CD8-positive, alpha-beta T cell (primary cell): ENCODE measurements at places on chromosomes 7 and 10. TPM values are rescaled to one million over a fixed set of nuclear protein-coding genes. Genes with fewer than 3 reads are reported as not detected.

Gene UCN3
- total RNA-seq: not detected

Gene MINDY4
- total RNA-seq: 0.46 TPM

Gene GNG11
- total RNA-seq: not detected

Gene C10orf67
- not detected for total RNA-seq

Gene FGFBP3
- total RNA-seq: 1.5 TPM

- DNase-seq: no peak
Observed at GRCh38 chr10:121680879-121681655, 82.8 kb upstream of the FGFR2 start.

- no peak for DNase-seq
Observed at GRCh38 chr10:132820056-132820455, 34.1 kb upstream of the NKX6-2 start.

GRCh38 chr10:110138197-110138812 is 69.1 kb upstream of the MXI1 start:
- no peak for DNase-seq

DNA sequence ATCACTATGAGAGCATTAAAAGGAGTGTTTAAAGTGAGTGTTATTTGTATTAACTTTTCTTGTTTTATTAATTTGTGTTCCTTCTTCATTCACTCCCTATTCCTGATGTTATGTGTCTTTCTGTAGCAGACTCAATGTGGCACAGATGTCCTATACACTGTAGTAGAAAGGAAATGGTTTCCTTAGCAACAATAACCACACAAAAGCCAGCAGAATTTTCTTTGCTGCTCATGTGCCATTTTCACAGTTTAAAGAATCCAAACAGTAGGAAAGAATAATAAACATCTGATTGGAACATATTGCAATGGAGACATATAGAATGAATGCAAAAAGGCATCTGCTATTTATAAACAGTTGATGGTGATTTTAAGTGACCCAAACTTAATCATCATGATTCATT is 763.6 kb downstream of the PHTF2 start:
- no peak for DNase-seq

DNA sequence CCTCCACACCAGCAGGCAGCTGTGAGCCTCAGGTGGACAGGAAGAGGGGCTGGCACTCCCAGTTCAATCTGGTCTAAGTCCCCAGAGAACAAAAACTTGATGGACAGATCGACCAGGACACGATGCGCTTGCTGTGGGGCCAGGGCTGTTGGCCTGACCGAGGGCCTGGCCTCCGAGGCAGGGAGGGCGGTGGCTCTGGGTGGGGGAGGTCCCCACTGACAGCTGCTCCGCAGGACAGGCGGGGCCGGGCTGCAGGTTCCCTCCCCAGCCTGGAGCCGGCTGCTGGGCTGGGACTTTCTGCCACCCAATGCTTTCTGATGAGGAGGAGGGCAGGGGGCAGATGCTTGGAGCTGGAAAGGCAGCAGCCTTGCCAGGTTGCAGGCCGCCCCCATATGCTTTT is 37.4 kb upstream of the ADGRA1 start:
- DNase-seq: no peak

DNA sequence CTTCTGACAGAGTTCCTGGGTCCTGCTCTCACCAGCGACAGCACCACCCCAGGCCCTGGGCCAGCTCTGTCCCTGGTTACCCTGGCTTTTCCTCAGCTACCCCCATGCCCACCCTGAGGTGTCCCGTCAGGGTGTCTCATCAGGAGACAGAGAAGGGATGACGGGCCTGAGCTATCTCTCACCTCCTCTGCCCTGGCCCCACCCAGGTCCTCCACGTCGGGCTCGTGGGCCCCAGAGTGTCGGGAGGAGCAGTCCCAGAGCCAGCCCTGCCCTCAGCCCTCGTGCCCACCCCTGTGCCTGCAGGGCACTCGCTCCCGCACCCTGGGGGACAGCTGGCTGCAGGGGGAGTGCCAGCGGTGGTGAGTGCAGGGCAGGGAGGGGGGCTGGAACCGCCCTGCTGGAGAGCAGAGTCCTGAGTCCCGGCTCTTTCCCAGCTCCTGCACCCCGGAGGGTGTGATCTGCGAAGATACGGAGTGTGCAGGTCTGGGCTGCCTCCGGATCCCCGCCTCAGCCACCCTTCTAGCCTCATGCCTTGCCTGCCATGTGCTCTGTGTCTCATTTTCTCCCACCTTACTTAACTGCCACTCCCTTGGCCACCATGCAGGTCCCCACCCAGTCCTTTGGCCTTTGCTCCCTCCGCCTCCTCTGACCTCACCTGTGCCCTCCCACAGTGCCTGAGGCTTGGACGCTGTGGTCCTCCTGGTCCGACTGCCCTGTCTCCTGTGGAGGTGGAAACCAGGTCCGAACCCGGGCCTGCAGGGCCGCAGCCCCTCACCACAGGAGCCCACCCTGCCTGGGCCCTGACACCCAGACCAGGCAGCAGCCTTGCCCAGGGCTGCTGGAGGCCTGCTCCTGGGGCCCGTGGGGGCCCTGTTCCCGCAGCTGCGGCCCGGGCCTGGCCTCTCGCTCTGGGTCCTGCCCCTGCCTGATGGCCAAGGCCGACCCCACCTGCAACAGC is 16.7 kb upstream of the ZNF862 start:
- DNase-seq: no peak

DNA sequence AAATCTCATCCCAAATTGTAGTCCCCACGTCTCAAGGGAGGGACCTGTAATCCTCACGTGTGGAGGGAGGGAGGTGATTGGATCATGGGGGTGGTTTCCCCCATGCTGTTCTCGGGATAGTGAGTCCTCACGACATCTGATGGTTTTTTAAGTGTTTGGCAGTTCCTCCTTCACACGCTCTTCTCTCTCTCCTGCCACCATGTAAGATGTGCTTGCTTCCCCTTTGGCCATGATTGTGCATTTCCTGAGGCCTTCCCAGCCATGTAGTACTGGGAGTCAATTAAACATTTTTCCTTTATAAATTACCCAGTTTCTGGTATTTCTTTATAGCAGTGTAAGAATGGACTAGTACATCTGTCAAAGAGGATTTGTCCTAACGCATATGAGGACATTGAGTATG is 59.5 kb downstream of the RGS10 start:
- no peak for DNase-seq

DNA sequence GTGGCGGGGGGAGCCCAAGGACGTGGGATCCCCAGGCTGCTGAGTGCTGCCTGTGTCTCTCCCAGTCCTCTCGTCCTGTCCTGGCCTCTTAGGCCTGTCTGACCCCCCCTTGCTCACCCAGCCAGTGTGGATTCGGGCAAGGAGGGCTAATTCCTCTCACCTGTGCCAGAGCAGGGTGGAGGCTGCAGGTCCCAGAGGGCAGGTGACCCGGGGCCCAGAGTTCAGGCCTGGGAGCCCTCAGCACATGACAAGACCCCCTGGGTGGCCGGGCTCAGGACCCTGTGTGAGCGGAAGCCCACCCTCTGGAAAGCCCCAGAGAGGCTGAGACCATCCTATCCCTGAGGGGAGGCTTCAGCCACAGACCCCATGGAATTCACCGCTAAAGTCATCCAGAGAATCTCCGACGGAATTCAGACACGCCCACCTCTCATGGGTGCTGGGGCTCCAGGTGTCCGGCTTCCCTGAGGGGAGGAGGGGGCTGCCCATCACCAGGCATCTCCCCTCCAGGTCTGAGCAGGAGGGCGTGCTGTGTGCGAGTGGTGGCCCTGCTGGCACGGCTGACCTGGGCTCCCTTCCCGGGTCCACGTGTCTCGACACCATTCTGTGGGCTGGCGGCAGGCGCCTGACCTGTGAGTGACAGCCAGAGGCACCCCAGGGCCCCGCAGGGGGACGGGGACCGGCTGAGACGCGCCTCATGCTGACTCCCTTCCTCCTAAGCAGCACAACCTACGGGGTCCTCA is 5.0 kb downstream of the KNDC1 start:
- DNase-seq: no peak

GRCh38 chr10:95785317-95785716 is 29.4 kb downstream of the ENTPD1 start:
- no peak for DNase-seq

- DNase-seq: peak; percentile 37
Observed at GRCh38 chr7:156827587-156828203, 65.3 kb downstream of the LMBR1 start.

GRCh38 chr10:22478555-22479334 is 133.4 kb downstream of the SPAG6 start:
- DNase-seq: no peak

DNA sequence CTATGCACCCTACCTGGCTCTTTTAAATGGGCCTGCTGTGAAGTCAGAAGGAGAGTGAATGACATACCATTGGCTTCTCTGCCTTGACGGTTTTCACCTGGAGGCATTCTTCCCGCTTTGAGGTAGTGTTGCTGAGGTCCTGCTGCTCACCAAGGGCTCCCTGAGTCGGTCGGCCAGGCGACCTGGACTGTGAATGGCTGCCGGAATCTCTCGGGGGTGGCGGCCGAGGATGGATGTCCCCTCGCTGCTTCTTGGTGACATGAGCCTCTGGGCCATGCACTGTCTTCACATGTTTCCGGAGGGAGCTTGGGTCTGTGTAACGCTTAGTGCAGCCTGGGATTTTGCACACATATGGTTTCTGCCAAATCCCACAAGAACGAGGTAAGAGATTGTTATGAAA is 264.7 kb downstream of the GLI3 start:
- DNase-seq: no peak

DNA sequence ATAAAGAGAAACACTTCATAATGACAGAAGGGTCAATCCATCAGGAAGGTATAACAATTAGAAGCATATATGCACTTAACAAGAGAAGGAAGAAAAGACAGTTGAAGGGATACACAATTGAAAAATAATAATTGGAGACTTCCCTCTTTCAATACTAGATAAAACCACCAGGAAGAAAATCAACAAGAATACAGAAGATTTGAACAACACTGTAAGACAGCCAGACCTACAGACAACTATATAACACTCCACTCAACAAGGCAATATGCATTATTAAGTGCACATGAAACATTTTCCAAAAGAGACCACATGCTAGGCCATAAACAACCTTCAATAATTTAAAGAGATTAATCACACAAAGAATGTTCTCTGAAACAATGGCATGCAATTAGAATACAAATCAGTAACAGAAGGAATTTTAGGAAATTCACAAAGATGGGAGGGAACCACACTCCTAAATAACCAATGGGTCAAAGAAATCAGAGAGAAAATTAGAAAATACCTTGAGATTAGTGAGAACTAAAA is 35.1 kb downstream of the ZNF438 start:
- DNase-seq: no peak

DNA sequence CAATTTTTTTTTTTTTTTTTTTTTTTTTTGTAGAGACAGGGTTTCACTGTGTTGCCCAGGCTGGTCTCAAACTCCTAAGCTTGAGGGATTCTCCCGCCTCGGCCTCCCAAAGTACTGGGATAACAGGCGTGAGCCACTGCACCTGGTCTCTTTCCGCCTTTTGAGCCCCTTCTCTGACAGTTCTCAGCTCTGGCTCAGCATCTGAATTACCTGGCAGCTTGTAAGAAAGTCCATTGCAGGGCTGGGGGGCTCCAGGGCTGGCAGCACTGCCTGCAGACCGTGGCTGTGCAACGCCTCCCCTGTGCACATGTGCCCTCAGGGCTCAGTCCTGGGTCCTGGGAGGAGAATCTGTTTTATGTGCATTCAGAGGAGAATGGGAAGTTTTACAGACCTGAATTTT is 37.6 kb downstream of the VWA2 start:
- DNase-seq: no peak

DNA sequence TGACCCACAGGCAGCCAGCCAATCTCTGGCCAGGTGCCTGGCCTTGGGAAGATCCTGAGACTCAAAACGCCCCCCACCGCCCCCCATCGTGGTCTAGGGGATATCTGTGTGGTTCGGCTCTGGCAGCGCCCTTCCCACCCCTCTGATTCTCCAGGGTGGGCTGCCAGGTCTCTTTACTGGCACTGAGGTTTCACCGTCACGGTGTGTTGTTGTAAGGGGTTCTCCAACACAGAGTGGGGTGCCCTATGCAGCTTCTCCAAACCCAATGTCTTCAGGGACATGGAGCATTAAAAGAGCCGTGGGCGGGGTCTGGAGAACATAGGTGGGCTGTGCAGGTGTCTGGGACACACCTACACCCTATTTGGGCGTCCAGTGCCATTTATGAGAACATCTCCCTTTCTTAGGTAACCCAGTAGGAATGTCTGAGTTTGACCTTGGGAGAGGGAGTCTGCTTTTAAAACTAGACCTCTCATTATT is 1.5 kb downstream of the MAFK start:
- peak; percentile 60 for DNase-seq

DNA sequence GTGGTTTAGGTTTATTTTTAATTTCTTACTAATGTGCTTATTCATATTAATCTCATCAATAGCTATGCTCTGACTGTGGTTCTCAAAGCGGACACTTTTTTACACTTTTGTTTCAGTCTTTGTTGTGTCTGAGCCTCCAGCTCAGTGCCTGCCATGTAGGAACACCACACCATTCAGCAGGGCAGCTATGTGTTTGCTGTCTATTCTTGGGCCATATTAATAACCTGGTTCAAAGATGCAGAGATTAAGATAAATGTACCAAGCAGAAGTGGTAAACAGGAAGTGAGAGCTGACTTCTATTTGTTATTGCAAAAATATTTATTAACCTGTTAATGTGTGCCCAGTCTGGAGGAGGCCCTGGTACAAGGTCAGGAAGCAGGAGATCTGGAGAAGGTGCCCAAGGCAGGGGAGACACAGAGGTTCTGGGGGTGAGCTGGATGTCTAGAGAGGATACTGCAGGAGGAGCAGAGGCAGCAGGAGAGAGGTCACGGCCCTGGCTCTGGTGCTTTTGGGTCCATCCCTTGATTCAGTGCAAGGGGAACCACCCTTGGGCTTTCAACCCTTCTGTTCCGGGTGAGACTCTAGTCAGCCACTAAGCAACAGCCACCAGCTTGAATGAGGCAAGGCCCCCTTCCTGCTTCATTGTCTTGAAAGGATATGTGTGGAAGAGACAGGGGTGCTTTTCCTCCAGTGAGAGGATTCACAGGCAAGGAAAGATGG is 1.9 kb downstream of the TBXAS1 start:
- DNase-seq: no peak

DNA sequence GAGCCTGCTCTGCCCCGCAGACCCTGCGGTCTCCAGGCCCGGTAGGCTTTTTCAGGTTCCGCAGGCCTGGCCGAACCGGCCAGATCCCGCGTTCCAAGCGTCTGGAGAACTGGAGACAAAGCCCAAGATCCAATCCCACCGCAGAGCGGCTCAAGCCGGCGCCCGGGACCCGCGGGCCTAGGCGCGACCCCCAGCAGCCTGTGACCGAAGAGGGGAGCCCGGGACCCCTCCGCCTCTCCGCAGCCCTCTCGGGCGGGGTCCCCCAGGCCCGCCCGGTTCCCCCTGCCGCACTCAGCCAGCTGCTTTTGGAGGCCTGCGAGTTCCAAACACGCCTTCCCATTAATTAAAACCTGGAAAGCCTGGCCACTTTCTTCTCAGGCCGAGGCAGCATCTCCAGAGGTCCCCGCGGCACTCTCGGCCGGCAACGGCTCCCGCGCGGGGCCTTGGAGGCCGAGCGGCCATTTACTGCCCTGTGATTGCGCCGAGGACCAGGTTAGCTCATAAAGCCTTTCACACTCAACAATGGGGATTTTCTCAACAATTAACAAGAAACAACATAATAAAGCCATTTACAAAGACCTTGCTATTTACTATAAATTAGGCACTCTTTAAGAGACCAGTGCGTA is 16.7 kb downstream of the SKIDA1 start:
- DNase-seq: no peak

- DNase-seq: no peak
Observed at GRCh38 chr10:77638321-77639101, 903 bp upstream of the KCNMA1 start.
